Fibroblast of villous mesenchyme (primary cell): ENCODE measurements at places on chromosomes 1 and 21.
A peak's percentile ranks its signal among the peaks of the same experiment; 100 is the strongest.

DNA sequence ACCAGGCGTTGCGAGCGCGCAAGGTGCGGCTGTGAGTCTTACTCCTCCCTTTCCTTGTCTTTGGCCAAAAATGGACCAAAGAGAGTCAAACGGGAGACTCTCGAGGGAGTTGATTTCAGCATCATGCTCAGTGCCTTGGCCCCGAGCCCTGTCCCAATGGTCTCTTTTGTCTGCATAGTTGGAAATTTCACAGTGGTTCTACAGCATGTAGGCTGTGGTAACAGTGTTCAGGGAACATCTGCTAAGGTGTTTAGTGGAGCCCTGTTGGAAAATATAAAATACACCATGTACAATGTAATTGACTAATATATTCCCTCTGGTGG lies 2.7 kb downstream of the CACNA1E start:
- no peak for DNase-seq

- DNase-seq: no peak
Measured at GRCh38 chr1:56872597-56872996, 18.0 kb downstream of the C8A start.

- DNase-seq: peak; percentile 41
Measured at GRCh38 chr21:31710586-31710985, 21.3 kb downstream of the SCAF4 start.

DNA sequence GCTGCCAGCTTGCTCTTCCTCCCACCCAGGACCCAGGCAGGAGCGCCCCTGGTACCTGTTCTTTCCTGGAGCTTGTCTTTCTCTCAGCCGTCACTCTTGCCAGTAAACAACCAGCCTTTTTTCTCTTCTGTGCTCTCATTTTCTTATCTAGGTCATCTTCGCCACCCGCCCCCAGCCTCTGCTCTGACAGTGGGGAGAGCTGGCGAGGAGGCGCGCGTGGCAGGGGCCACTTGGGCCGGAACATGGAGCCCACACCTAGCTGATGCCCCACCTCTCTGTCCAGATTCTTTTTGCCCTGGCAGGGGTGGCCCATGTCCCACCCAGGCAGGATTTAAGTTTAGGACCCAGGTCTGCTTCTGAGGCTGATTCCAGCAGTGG lies 32.3 kb downstream of the PROK1 start:
- no peak for DNase-seq

GRCh38 chr1:113786069-113786468 lies 26.2 kb downstream of the RSBN1 start:
- DNase-seq: no peak

GRCh38 chr21:36549470-36549869 lies 69.5 kb upstream of the CLDN14 start:
- DNase-seq: no peak

DNA sequence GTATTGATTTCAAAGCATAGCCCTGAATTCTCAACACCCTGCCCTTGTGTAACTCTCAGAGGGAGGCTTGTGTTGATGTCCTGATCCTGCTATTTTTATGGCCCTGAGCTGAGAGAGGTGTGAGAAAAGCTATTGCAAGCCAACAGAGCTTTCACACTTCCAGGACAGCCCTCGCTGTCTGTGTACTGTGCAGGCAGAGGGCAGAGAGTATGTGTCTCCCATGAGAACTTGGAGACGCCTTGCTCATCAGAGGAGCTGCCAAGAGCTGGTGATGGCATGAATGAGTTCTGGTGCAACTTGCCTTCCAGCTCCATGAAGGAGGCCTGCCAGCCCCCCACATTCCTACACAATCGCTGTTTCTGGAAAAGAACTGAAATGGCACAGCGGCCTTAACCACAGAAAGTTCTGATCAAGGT lies 144.1 kb upstream of the AJAP1 start:
- no peak for DNase-seq

- DNase-seq: no peak
Measured at GRCh38 chr1:211330282-211330936, 3.8 kb downstream of the TRAF5 start.

DNA sequence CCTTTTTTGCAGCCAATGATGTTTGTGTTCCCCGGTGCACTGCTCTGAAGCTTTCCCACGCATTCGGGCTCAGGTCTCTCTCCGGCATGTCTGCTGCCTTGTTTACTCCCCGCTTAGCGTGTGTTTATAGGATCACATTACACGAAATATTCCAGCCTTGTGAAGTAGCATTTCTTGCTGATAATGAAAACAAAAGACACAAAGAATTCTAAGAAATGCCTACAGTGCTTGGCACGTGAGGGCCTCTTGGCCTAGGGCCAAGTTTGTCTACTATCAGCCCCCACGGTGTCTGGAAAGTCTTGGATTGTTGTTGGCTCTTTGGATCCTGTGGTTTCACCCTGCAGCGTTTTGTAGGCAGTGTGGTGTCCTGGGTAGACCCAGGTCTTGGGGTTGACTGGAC lies 11.2 kb upstream of the GSTM4 start:
- DNase-seq: peak; percentile 11

- no peak for DNase-seq
Measured at GRCh38 chr21:26408511-26408910, 164.6 kb downstream of the CYYR1 start.

GRCh38 chr1:232554409-232554808 lies 75.5 kb downstream of the SIPA1L2 start:
- peak; percentile 34 for DNase-seq

DNA sequence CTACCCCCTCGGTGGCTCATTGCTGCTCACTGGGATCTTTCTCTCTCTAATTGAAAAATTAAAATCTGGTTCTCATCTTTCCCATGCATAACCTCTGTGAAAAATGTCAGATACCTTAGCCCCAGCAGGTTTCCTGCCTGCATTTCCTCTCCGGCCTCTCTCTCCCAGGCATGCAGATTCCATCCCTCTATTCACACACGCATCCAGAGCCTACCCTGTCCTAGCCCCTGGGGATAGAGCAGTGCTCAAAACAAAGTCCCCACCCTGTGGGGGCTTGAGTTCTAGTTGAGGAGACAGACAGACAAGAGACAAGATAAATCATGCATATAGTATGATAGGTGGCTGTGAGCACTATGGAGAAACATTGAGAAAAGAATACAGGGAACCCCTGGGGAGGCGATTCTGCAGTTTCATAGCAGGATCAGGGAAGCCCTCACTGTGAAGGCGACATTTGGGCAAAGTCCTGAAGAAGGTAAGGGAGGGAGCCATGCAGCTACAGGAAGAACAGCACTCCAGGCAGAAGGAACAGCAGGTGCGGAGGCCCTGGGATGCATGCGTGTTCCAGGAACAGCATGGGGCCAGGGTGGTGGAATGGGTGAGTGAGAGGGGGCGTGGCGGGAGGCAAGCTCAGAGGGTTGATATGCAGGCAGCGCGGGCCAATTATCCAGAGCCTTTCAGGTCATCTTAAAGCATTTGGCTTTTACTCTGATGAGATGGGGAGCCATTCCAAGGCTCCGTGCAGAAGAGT lies 3.5 kb upstream of the BSND start:
- no peak for DNase-seq

DNA sequence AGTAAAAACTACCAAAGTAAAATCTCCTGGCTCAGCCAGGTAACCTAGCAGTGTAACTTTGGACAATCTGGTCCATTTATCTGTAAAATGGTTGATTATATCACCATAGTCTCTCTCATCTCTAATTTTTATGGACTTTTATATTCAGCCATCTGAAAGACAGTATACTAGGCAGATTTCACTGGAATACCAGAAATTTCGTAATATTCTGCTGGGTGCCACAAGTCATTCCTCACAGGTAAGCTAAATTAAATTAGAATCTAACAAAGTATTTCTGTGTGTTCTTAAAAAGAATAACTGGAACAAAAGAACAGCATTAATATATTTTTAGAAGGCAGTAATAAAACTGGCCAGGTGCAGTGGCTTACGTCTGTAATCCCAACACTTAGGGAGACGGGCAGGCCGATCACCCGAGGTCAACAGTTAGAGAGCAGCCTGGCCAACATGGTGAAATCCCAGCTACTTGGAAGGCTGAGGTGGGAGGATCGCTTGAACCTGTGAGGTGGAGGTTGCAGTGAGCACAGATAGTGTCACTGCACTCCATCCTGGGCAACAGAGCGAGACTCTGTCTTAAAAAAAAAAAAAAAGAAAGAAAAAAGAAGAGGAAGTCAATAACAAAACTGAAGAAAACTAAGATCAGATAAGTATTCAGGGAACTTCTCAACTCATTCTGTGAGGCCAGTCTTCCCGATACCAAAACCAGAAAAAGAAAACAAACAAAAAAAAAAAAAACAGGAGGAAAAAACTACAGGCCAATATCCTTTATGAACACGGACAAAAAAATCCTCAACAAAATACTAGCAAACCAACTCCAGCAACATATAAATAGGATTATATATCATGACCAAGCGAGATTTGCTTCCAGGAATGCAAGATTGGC lies 35.9 kb downstream of the PIK3R3 start:
- DNase-seq: no peak

DNA sequence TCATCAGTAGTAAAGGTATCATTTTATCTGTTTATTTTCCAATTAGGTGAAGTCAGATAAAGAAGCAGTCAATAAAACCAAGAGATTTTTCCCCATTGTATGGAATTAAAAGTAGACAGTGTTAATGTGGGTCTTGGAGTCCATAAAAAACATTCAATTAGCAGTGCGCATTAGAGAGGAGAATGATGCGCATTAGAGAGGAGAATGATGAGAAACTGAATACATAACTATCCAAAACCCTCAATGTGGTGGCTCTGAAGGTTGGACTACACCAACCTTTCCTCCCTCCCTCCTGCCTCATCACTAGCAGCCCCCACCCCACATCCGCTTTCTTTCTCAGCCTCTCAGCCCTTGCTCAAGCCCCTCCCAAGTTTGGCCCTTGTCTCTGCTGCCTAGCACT lies 99.5 kb downstream of the DAB1 start:
- DNase-seq: no peak

- DNase-seq: no peak
Measured at GRCh38 chr1:183704131-183704530, 51.0 kb upstream of the APOBEC4 start.

DNA sequence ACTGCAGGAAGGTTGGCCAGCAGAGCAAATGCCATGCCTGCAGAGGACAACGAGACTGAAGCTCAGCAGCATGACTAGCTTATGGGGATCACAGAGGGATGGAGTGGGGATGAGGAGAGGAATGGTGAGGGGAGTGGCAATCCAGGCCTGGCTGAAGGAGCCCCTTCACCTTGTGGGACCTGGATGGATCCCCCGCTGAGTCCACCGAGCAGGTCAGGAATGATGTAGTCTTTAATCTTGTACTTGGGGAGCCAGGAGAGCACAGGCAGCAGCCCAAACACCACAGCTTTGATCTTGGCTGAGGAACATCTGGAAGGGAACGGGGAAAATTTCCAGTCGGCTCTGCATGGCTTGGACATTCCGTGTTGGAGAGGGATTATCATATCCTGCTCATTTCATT lies 10.5 kb downstream of the SLC26A9 start:
- DNase-seq: no peak

GRCh38 chr1:24155011-24155782 lies 12.3 kb upstream of the IL22RA1 start:
- no peak for DNase-seq

DNA sequence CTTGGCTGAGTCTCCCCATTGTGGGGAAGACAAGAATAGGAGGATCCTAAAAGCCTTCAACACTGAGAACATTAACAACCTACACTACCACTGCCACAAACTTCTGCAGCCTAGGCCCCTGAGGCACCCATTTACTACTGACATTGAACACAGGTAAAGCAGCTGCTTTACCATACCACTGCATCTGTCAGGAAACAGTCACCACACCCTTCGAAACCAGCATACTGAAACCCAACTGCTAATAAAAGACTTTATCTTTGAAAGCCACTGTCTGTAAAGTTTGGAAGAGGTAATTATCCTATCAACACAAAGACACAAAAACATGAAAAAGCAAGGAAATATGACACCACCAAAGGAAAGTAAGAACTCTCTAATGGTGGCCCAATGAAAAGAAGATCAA lies 7.4 kb downstream of the IFNAR1 start:
- DNase-seq: no peak

- DNase-seq: no peak
Measured at GRCh38 chr1:67300561-67300960, 7.1 kb upstream of the IL12RB2 start.

- no peak for DNase-seq
Measured at GRCh38 chr1:93635614-93636543, 45.8 kb downstream of the BCAR3 start.
